ENCODE measurements at places on chromosomes 7 and 10.

GRCh38 chr10:7320072-7320471, 90.8 kb downstream of the SFMBT2 start:
- DNase-seq, result no peak

DNA sequence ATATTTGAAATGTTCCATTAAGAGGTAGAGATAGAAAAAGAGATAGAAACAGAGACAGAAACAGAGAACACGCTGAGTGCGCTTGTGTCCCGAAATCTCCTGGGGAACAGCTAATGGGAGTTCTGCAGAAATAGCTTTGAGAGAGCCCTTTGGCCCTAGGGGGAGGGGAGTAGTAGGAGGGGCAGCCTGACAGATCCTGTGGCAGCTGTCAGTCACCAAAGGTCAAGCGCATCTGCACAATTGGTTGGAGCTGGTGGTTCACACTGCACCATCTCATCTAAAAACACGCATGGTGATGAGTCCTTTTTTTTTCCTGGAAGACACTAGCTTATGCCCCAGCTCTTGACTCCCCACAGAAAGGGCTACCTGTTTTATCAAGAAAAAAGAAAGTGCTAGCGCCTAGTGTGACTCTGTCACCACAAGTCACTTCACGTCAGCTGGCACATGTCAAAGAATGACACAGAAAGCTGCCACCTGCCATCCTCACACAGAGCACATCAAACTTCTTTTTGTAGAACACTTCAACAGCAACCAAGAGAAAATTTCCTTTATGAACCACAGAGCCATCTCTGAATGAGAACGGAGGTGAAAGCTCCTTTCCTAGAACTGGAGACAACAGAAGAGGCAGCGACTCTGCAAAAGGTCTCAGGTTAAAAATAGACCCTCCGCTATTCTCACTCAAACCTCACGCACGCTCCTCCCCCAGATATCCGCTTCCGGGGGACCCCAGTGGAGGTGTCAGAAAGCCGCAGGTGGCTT, 125.7 kb downstream of the GFRA1 start:
- no peak for DNase-seq

GRCh38 chr7:85033263-85033662, 153.6 kb downstream of the SEMA3D start:
- DNase-seq, result no peak

GRCh38 chr10:12639996-12640944, 290.9 kb downstream of the CAMK1D start:
- no peak for DNase-seq

DNA sequence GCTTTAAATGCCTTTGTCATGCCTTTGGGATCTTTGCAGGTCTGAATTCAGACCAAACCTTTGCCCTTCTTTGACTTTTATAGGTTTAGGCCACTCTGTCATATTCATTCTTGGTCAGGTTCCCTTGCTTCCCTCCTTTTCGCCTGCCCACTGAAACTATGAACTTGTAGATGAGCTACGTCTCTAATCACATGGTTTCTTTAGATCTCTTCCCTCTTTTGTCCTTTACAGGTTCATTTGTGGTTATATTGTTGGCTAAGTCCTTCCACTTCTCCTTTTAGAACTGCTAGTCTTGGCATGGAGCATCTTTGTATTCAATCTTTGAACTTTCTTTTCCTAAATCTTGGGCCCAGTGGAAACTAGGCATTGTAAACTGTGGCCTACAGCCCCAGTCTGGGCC, 104.0 kb upstream of the ZEB1 start:
- no peak for DNase-seq

GRCh38 chr7:69857014-69857413, 258.7 kb downstream of the AUTS2 start:
- DNase-seq, result no peak

DNA sequence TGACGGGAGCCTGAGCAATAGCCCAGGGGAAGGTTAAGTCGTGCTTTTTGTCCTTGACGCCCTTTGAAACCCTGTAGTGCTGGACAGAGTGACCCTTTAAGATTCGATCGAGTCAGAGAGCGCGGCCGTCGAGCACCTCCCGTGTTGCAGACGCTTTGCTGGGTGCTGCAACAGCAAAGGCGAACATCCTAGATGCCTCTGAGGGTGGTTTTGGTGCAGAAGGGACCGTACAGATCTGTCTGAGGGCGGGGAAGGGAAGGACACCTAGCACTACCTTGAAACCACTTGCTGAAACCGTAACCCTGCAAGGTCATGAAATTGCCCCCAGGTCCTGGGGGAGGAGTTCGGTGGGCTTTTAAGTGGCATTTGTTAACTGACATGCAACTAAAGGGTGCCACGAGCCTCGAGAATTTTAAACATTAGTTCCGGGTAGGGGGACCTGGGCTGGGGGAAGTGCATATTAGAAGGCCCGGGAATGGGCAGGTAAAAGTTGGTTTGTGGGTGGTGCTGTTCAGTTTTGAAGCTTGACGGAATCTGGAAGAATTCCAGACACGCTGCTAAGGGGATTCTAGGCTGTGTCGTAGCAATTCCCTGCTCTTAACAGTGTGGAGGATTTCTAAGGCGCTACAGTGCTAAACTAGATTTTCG, 786 bp downstream of the ATP5F1C start:
- DNase-seq, result no peak

DNA sequence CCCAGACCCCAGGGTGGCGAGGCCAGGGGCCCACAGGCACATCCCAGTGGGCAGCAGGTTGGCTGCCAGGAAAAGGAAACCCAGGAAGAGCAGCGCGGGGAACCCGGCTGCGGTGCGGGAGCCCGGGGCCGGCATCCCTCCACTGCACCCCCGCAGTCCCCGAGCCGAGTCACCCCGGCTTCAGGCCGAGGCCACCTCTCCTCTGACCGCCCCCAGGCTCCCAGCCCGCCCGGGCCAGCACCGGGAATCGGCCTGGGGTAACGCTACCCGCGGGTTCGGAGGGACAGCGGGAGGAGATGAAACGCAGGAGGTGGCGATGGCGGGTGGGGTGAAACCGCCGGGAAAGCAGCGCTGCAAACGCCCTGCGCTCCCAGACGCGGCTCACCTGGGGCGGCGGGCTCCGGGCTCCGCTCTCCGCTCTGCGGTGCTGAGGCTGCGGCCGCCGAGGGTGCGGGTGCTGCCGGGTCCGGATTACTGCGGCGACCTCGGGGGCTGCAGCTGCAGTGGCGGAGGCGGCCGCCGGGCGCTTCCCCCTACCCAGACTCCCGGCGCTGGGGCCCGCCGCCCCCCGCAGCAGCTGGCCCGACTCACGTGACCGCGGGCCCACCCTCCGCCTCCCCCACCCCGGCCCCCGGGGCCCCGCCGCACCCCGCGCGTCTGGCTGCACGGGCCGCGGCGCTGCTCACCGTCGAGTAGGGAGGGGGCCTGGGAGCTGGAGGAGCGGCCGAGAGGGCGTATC, at the start of gene SCRN1:
Gene SCRN1, minus strand, starts transcription at position 545 of the 739 bp plus-strand sequence. CDS start 20,734 bp downstream, outside the sequence.
- DNase-seq, result no peak

- DNase-seq, result no peak
These were observed 94.5 kb downstream of the PDGFA start for GRCh38 chr7:424961-425793.

- no peak for DNase-seq
These were observed 91.9 kb upstream of the PRSS1 start for GRCh38 chr7:142657376-142657775.

DNA sequence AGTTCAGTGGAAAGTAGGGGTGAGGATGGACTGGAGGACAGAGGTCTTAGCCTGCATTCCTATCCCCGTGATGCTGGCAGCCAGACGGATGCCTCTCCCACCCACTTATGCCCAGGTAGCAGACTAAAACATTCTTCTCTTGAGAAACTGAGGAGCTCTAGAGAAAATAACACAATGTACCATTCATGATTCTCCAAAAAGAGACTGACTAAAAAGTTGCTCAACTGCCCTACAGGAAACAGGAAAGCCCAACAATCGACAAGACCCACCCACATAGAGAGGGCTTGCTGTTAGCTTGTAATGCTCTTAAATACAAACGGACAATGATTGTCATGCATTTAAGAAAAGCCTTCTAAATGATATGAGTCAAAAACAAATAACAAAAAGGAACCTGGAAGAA, 33.2 kb upstream of the PDE1C start:
- no peak for DNase-seq

DNA sequence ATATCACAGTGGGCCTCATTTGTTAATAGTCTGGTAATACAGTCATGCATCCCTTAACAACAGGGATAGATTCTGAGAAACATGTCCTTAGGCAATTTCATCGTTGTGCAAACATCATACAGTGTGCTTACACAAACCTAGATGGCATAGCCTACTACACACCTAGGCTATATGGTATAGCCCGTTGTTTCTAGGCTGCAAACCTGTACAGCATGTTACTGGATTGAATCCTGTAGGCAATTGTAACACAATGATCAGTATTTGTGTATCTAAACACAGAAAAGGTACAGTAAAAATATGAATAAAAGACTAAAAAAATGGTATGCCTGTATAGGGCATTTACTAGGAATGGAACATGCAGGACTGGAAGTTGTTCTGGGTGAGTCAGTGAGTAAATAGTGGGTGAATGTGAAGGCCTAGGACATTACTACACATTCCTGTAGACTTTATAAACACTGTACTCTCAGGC, 12.0 kb upstream of the RHOBTB1 start:
- no peak for DNase-seq

- no peak for DNase-seq
These were observed 8.1 kb downstream of the TRIM8 start for GRCh38 chr10:102652170-102652916.

- DNase-seq, result no peak
These were observed 74.0 kb downstream of the CARD11 start for GRCh38 chr7:2969398-2970306.

GRCh38 chr7:116601426-116601825, 70.6 kb upstream of the MET start:
- no peak for DNase-seq
